ENCODE measurements at places on chromosomes 13 and 19.

DNA sequence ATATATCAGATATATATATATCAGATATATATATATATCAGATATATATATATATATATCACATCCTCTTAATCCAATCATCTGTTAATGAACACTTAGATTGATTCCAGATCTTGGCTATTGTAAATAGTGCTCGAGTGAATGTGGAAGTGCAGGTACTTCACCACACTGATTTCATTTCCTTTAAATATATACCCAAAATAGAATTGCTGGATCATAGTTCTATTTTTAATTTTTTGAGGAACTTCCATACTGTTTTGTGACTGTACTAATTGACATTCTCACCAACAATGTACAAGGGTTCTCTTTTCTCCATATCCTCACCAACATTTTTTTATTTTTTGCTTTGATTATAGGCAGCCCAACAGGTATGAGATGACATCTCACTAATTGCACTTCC, 277.5 kb downstream of the NHLRC3 start:
- DNase-seq = no peak

GRCh38 chr19:3055741-3056416, 6.4 kb downstream of the TLE5 start:
- no peak for DNase-seq

DNA sequence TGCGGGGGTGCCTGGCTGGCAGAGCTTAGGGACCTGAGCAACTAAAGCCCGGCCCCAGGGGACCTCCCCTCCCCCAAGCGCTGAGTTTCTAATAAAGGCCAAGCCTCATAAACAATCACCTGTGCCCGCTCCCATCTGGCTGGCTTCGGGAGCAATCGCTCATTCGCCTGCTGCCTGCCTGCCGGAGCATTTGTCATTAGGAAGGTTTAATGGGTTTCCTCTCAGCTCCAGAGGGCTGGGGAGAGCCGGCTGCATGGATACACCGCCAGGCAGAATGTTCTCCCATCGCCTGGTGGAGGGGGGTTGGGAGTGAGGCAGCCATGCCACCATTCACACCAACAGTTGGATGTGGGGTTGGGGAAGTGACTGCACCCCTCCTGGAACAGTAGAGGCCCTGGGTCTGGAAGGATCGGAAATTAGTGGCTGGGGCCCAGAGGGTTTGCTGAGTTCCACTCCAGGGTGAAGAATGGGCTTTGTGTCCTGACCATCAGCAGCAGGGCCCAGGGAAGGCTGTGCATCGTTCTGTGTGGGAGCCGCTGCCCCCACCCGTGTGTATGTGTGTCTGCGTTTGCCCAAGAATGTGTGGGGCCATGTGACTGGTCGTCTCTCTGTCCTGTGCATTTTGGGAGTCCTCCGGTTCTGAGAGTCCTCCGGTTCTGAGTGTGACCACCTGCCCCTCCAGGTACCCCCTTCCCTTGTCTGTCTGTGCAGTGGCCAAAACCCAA, 15.3 kb downstream of the PIN1 start:
- DNase-seq = no peak

GRCh38 chr13:48551329-48551728, 18.4 kb upstream of the RCBTB2 start:
- no peak for DNase-seq

GRCh38 chr19:29492769-29493168, 33.0 kb upstream of the VSTM2B start:
- DNase-seq = no peak

All from C1 segment of cervical spinal cord (tissue), 14 donors.